ENCODE measurements at places on chromosomes 4 and X.

DNA sequence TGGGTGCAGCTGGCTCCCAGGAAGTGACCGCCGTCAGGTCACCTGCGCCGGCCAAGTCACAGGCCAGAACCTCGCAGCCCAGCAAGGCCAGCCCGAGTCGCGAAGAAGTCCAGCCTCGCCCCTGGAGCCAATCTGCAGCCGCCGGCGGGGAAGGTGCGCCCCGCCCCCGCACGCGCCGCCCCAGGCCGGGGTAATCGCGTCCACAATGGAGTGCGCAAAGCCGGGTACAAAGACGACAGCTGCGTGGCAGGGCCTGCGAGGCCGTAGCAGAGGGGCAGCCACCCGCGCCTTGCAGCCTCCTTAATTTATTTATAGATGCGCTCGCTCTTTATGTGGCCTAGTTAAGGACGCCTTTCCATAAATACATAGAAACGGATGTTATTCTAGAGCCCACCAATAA is 139.4 kb upstream of the CPEB2 start:
- DNase-seq, result peak; percentile 8

GRCh38 chr4:37793562-37793961 is 32.9 kb upstream of the PGM2 start:
- peak; percentile 51 for DNase-seq

- DNase-seq, result no peak
These were observed 65.4 kb downstream of the NKX6-1 start for GRCh38 chr4:84433633-84434222.

DNA sequence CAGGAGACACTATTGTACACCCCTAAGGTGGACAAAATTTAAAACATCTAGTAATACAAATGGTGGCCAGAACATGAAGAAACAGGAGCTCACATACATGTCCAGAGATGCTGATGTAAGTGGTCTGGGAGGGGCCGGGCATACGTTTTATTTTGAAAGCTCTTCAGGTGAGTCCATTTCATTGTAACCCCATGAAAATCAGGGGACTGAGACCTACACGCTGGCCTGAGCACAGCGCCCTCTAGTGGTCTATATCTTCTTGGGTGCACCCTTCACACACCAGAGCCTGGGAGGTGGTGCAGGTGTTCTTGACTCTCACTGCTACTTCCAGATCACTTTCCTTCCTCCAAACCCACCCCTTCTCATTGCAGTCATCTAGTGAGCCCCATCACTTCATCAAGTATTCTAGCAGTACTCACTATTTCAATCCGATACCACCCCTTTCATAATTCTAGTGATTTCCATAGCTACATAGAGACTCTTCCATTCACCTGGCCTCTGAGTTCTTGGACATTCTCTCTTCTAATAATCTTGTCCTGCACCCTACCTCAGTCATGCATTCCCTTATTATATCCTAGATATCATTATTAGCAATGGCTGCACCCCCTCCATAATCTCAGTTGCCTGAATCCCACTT is 4.3 kb upstream of the TLR6 start:
- no peak for DNase-seq

DNA sequence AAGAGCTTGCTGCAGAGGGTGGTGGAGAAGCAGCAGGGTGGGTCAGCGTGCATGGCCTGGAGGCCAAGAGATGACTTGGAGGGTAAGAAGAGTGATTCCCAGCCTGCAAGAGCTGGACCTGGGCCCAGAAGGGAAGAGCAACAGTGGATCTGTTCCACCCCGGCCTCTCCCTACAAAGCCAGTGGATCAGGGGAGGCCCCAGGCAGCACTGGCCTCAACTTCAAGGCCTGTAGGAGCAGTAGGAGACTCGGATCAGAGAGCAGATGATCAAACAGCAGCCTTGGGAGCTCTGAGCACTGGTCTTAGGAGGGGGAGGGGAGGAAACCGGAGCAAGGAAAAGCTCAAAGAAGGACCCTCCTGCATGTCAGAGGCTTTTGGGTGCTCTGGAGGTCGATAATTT is 7.6 kb downstream of the L1CAM start:
- DNase-seq, result no peak

DNA sequence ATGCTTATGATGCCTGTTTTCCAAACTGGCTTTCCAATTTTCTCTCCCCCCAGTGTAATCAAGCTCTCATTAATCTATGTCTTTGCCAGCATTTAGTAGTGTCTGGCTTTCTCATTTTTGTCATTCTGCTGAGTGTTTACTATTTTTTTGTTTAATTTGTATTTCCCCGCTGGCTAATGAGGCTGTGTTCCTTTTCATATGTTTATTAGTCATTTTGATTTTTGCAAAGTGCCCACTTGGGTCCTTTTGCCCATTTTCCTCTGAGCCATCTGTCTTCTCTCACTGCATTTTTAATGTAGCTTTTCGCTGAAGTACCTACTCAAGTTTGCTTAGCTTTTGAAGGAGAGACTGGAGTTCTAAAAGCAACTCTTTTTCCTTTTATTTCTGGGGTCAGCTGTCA is 14.7 kb downstream of the DCK start:
- DNase-seq, result no peak

GRCh38 chr4:98937986-98938720 is 9.2 kb upstream of the EIF4E start:
- no peak for DNase-seq

DNA sequence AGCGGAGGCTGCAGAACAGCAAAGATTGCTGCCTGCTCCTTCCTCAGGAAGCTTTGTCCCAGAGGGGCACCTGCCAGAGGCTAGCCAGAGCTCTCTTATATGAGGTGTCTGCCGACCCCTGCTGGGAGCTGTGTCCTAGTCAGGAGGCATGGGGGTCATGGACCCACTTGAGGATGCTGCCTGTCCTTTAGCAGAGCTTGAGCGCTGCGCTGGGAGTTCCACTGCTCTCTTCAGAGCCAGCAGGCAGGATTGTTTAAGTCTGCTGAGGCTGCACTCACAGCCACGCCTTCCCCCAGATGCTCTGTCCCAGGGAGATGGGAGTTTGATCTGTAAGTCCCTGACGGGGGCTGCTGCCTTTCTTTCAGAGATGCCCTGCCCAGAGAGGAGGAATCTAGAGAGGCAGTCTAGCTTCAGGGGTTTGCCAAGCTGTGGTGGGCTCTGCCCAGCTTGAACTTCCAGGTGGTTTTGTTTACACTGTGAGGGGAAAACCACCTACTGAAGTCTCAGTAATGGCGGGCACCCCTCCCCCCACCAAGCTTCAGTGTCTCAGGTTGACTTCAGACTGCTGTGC is 10.9 kb downstream of the DCK start:
- DNase-seq, result no peak

DNA sequence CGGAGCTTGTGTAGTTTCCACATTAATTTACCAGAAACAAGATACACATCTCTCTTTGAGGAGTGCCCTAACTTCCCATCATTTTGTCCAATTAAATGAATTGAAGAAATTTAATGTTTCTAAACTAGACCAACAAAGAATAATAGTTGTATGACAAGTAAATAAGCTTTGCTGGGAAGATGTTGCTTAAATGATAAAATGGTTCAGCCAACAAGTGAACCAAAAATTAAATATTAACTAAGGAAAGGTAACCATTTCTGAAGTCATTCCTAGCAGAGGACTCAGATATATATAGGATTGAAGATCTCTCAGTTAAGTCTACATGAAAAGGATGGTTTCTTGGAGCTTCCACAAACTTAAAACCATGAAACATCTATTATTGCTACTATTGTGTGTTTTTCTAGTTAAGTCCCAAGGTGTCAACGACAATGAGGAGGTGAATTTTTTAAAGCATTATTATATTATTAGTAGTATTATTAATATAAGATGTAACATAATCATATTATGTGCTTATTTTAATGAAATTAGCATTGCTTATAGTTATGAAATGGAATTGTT is at the start of gene FGB:
Gene FGB, plus strand, starts transcription at position 315 of the 558 bp plus-strand sequence. Its CDS starts 8 bp downstream, at position 323.
- DNase-seq, result no peak

GRCh38 chr4:11529625-11530201 is 101.0 kb upstream of the HS3ST1 start:
- DNase-seq, result no peak

DNA sequence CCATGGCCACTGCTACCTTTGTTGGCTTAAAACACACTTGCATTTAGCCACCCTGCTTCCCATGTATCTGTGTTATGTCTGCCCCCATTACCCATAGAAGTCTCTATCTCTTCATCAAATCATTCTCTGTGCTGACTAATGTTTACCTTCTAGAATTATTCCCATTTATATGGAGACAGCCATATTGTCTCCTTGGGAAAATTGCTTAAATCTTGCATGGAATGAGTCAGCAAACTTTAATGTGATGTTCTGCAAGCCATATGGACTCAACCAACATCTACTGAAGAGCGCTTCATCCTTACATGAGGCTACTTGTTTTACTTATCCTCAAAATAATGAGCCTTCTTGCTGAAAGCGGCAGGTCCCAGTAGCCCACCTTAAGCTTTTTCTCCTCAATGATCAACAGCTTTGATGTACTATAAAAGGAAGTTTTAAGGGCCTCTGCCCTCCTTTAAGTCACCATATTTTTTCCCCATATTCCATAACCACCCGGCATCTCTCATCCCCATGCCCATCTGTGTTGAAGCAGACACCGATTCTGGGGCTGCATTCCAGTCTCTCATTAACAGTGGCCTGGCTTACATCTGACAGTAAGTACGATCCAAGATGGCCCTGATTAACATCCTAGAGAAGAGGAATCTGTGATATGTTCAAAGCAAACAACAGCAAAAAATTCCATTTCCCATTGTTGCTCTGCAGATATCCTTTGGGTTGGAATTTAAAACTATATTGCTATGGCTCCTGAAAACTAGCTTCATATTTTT is 130.4 kb downstream of the ARHGAP6 start:
- DNase-seq, result no peak

DNA sequence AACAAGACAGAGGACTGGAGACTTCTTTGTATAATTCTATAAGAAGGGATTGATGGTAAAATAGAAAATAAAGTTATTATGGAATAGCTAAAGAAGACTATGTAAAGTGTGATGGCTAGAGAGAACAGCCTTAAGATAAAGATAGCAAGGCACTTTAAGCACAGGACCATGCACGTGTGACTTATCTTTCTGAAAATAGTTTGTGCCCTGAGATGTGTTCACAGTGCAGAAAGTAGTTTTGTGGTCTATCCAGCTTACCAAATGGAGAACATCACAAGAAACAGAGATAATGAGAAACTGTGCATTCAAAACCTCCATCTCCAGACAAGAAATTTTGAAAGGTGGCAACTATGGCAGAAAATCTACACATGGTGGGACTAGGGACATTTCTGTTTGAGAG is 213.3 kb downstream of the PARM1 start:
- no peak for DNase-seq

DNA sequence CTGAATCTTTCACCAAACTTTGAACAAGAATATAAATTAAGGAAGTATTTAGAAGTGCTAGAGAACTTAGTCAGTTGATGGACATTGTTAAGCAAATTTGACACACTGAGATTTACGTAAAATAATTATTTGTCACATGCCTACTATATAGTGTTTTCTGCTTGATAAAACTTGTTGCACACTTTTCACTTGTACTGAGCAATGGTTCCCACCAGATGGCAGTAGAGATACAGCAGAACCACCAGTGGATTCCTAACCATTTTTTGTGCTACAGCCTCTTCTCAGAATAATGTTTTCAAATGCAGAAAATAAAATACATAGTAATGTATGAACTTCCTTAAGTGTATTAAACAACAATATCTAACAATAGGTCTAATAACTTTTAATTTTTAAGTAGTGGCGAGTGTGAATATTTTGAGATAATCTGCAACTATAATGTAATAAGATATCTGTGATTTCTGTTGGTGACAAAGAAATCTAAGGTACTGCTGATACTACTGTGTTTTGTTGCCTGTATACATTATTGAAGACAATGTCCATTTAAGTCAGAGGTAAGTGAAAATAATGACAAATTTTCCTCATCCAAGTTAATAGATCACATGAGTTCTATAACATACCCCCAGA is 81.2 kb downstream of the APOOL start:
- peak; percentile 15 for DNase-seq

- no peak for DNase-seq
These were observed 35.6 kb downstream of the GAB1 start for GRCh38 chr4:143372093-143372915.

DNA sequence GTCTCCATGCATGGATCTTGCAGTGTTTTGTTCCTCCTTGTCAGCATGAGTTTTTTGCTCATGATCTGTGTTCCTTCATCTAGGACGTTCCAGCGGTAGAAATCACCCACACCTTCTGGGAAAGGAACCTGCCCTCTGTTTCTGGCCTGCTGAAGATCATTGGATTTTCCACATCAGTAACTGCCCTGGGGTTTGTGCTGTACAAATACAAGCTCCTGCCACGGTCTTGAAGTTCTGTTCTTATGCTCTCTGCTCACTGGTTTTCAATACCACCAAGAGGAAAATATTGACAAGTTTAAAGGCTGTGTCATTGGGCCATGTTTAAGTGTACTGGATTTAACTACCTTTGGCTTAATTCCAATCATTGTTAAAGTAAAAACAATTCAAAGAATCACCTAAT is 88.2 kb downstream of the MAOA start:
- no peak for DNase-seq

DNA sequence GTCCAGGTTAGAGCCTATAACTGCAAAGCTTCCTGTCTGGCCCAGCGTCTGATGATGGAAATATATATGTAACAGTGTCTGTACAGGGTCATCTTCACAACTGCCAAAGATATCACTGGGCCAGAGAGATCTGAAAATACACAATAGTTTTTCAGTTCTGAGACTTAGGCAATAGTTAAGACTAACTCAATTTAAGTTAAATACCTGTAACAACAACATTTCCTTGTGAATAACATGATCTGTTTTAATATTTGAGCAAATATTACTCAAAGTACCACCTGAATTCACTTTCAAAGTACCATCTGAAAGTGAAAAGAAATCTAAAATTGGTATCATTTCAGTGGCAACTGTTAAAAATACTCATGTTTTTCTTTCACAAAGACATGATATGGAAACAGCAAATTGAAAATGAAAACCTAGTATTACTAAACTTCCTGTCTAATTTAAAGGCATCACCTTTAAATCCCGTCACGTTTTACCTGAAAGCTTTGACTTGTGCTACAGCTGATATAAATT is 9.6 kb downstream of the ZAR1 start:
- DNase-seq, result no peak

GRCh38 chr4:177480795-177481194 is 38.6 kb upstream of the AGA start:
- no peak for DNase-seq

- no peak for DNase-seq
These were observed 95.0 kb upstream of the TBL1X start for GRCh38 chrX:9369802-9370291.

- peak; percentile 31 for DNase-seq
These were observed 2.4 kb upstream of the MBTPS2 start for GRCh38 chrX:21837056-21837455.

DNA sequence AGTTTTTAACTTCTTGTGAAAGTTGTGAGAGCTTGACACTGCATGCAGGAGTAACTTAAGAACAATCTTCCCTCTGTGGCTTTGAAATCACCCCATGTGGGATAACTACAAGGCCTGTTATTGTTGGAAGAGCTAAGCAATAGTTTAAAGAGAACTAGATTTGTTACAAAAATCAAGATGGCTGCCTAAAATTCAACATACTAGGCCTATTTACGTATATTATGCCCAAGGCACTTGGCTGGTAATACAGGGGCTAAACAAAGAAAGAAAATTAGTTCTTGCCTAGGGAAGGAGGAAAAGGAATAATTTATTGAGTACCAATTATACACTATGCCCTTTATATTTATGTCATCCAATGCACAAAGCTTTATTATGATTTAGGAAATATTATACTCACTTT is 36.1 kb downstream of the DMD start:
- DNase-seq, result no peak

GRCh38 chr4:115781528-115782146 is 668.2 kb upstream of the NDST4 start:
- DNase-seq, result no peak

- no peak for DNase-seq
These were observed 26.4 kb upstream of the LRCH2 start for GRCh38 chrX:115260330-115260729.

GRCh38 chr4:139171876-139172691 is 4.9 kb downstream of the ELF2 start:
- no peak for DNase-seq

Measured in cerebellum (tissue), 4 donors.